ENCODE measurements at places on chromosomes 5 and 9.
A peak's percentile ranks its signal among the peaks of the same experiment; 100 is the strongest.

DNA sequence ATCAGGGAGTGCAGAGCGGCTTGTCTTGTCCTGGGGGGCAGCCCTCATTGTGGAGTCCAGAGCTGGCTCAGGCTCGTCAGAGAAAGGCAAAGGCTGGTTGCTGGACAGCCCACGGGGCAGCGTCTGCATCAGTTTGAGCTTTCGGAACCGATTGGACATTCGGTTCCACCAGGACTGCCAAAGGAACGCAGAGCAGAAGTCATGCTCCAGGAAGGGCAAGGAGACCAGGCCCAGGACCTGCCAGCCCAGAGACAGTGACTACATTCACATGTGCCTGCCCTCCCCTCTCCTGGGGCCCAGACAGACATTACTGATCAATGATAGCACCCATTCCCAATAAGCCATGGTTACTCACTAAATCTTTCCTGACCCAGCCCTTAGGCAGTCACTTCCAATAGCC is 18.1 kb downstream of the ANKS6 start:
- DNase-seq: no peak

DNA sequence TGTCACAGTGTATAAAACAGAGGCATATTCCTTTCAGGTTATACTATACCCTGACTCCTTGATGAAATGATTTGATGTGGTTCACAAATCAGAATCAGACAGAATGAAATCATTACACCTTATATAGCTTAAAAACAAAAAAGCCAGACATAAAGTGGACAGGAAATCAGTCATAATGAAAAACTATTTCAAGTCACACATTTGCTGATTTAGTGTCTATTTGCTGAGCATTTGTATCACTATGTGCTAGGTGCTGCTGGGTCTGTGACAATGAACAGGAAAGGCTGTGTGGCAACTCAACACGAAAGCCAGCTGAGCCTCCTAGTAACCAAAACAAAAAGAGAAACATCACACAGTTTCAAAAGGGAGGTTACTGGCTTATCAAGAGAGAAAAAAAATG is 194.0 kb downstream of the EFNA5 start:
- no peak for DNase-seq

DNA sequence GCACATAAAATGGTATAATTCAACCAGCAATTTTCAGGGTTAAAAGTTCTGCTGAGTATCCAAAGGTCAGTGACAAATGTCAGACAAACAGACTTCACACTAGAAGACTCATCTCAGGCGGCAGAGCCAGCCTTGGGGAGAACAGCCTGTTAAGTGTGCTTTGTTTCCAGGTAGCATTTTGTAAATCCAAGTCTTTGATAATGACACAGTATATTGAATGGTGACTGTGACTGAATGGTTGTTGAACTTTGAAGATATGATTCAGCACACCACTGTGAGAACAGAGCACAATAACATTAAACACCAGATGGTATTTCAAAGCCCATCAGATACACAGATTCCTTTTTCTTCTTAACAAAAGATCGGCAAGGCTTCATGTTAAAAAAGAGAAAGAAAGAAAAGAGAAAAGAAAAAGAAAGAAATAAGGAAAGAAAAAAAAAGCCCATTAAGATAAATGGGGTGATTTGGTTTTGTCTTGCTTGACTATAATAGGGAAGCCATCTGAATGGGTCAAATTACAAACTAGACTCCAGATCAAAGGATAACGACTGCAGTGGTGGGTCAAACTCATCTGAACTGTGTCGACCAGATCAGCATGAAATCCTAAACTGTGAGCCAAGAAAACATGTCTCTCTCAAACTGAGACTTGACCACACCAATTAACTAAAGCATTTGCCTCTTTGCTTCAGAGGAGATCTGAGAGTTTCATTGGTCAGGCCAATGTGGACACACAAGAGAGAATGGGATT is 313.0 kb upstream of the ZNF608 start:
- DNase-seq: no peak

DNA sequence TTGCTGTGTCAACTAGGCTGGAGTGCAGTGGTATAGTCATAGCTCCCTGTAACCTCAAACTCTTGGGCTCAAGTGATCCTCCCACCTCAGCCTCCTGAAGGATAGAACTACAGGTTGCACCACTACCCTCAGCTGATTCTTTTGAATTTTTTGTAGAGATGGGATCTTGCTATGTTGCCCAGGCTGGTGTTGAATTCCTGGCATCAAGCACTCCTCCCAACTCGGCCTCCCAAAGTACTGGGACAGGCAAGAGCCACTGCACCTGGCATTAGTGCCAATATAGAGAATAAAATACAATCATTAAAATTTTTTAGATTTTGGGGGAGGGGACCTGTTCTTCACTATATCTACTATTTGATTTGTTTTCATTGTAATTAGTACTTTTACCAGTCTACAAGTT is 15.4 kb downstream of the PPIP5K2 start:
- DNase-seq: no peak

DNA sequence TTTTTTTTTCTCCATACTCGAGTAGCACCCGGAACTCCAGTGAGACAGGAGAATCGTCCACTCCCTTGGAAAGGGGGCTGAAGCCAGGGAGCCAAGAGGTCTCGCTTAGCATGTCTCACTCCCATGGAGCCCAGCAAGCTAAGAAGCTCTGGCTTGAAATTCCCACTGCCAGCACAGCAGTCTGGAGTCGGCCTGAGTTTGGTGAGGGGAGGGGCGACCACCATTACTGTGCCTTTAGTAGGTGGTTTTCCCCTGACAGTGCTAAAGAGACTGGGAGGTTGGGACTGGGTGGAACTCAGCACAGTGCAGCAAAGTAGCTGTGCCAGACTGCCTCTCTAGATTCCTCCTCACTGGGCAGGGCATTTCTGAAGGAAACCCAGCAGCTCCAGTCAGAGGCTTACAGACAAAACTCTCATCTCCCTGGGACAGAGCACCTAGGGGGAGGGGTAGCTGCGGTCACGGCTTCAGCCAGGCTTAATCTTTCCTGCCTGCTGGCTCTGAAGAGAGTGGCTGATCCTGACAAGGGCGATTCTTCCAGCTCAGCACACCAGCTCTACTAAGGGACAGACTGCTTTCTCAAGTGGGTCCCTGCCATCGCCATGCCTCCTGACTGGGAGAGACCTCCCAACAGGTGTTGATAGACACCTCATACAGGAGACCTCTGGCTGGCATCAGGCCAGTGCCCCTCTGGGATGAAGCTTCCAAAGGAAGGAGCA is 414.5 kb upstream of the ZNF608 start:
- no peak for DNase-seq

DNA sequence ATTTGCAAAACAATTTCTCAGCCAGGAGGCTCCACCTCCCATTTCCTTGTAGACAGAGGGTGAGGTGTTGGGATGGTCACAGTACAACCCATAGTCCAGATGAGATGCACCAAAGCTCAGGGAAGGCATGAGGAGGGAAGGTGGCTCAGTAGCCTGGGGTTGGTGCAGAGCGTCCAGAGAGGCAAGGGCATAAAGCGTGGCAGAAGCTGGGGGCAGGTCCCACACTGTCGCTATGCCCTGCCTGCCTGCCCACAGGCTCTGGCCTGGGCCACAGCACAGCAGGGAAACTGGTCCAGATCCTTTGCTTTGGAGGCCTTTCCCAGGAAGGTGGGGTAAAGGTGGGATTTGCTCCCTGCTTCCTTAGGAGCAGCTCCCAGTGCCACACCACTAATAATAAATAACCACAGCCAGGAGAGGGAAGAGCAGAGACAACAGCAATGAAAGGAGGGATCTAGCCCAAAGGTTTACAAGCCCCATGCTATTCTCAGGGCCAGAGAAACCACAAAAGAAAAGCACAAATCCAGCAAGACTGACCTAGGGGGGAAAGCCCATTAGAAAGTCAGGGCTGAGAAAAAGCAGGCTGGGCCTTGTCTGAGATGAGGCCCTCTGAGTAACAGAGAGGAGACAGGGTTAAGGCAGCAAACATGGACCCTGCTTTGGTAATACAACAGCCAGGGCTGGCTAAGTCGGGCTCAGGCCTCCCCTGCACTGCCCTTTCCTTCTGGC is 27.2 kb downstream of the PCDHGC5 start:
- no peak for DNase-seq

DNA sequence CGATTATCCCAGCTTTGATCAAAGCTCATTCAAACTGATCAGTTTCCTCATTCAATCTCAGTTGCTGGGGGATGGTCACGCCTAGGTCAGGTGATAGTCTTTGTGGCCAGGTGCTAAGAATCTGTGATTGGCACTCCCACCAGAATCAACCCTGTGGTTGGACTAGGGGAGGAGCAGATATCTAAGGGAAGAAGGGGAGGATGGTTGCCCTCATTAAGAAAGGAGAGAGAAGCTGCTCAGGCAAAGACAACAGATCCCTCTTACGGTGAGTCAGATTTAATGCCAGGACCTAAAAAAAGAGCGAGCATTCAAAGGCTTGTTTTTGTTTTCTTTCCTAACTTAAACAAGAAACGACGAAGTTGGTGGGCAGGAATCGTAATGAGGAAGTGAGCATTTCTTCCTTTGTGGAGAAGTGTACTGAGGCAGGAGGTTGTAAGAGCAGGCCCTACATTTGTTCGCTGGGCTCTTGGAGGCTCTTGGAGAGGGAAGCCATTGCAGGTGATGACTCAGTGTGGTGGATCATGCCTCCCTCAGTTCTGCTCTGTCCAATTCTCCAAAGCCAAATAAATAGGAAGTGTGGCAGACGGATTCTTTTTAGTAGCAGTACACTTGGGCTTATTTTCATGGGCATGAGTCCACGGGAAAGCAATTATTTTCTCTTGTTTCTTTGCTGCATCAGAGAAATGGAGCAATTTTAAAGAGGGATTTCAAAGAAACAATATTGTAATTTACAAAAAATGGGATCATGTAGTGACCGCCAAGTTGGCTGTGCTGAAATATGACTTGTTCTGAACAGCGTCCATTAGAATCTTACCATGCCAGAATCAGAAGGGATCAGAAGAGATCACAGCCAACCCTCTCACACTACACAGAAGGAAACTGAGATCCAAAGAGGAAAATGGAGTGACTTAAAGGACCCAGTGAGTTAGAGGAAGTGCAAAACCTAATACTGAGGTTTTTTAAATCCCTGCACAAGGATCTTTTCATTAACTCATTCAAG is 18.7 kb upstream of the TGFBR1 start:
- peak; percentile 64 for DNase-seq

DNA sequence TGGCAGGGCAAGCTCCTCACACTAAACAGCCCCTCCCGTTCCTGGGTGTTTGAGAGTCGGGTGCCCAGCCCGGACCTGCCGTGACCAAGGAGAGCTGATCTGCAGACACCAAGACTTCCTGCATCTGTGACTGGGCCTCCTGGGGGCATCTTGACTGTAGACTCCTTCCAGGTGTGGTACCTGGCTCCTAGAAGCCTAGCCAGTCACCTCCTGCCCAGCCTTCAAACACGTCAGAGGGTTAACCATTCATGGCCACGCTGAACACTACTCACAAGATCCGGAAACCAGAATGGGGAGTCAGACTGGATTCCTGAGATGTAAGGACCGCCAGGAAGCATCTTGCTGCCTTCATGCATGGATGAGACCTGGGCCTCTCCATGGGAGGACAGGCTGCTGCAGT is 3.7 kb upstream of the LCN2 start:
- no peak for DNase-seq

DNA sequence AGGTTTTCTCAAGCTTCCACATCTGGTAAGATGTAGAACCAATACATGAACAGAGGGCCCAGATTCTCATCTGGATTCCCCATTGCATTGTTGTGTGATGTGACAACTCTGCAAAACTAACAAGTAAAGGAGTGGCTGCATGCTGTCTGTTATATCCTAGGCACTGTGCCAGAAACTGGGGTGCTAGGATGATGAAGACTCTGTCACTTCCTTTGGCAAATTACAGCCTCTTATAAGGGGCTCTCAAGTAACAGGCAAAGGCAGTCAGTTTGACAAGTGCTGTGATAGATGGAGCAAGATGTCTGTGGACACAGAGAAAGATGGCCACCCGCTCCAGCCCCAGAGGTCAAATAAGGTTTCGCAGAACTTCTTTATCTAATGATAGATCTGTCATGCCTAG is 115.7 kb downstream of the PAPPA start:
- DNase-seq: no peak

DNA sequence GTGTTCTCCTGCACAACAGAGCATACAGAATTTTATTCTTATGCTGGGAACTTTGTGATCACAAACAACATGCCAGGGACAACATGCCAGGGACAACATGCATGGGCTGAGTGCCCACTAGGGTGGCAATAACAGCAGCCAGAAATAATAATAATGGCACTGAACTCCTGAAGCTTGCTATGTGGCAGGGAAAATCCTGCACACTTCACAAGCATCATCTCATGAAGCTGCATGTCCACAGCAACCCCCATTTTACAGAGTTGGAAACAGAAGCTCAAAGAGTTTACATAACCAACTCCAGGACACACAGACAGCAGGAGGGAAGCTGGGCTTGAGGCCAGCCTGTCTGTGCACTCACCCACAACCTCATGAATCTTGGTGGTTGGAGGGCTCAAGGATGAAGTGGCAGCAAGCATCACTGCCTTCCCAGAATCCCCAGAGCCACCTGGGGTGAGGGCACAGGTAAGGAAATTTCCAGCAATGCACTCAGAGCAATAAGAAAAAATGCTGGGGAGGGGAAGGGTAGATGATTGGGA is 111.4 kb downstream of the GABBR2 start:
- DNase-seq: no peak

- DNase-seq: no peak
These were observed 95.4 kb upstream of the RETREG1 start for GRCh38 chr5:16712178-16712577.

DNA sequence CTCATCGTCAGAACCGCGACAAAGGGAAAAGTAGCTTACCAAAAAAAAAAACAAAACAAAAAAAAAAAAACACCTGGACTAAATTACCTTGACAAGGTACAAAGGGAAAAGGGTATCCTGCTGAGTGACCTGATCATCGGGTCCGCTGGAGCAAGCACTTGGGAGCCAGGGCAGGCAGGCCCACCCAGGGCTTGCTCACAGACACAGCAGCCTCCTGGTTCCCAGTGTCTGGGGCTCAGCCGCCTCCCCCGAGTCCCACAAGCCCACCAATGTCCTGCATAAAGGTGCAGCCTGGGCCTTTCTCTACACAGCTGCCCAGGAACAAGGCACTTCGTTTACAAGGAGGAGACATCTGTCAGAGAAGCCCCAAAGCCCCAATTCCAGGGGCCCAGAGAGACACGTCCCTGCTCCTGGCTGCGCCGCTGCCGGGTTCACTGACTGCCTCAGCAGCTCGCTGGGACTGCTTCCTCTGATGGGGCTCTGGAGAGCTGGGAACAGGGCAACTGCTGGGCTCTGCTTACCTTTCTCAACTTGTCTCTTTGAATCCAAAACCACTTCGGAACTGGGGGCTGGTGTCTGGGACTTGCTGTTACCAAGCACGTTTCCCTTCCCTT is 63.4 kb downstream of the GOLM1 start:
- DNase-seq: no peak

GRCh38 chr5:135569755-135570452 is 8.9 kb downstream of the CXCL14 start:
- DNase-seq: peak; percentile 40

- DNase-seq: no peak
These were observed 237.3 kb downstream of the ZSWIM6 start for GRCh38 chr5:61569353-61569752.
